RCC 7860 (cell line): ENCODE measurements at places on chromosomes 5 and 9.

GRCh38 chr9:136437430-136437829, 2.2 kb downstream of the INPP5E start:
- DNase-seq = no peak

GRCh38 chr9:113452113-113452605, 11.4 kb upstream of the RGS3 start:
- no peak for DNase-seq

- DNase-seq = no peak
Observed at GRCh38 chr5:111682121-111682520, 74.9 kb downstream of the NREP start.

GRCh38 chr5:99315413-99316183, 386.8 kb upstream of the CHD1 start:
- DNase-seq = no peak

DNA sequence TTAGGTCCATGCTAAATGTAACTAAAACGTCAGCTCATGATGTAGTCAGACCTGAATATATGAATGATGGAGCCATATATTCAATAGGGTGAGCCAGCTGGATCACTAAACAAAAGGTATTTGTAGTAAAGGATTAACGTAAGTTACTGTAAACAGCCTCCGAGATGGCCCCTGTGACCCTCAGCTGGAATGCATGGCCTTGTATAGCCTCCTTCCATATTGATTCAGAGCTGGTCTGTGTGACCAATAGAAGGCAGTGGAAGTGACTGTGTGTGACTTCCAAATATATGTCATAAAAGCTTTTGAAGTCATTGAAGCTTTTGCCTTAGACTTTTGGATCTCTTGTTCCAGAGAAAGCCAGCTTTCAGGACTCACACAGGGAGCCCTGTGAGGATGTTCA, 154.4 kb upstream of the CHD1 start:
- DNase-seq = no peak
